PC-3 (cell line): ENCODE measurements at places on chromosomes 6 and 20. TPM values are rescaled to one million over a fixed set of nuclear protein-coding genes. Genes with fewer than 3 reads are reported as not detected.

The ERGIC3 gene
- 284 and 376 TPM in 2 replicates for total RNA-seq

The NFS1 gene
- total RNA-seq: 71.8 and 75.8 TPM in 2 replicates

The TRIM40 gene
- total RNA-seq: not detected in 2 replicates

The POM121L2 gene
- not detected in 2 replicates for total RNA-seq

The TINAG gene
- not detected in 2 replicates for total RNA-seq

The GGT7 gene
- total RNA-seq: 1.5 and 3.2 TPM in 2 replicates

The ELOVL4 gene
- total RNA-seq: 1.1 and 1.6 TPM in 2 replicates

The OR2H1 gene
- not detected in 2 replicates for total RNA-seq

The NKX2-4 gene
- total RNA-seq: not detected in 2 replicates

The POU5F1 gene
- not detected in 2 replicates for total RNA-seq

The ADAM33 gene
- total RNA-seq: 0.11 TPM in 1 of 2 replicates, not detected in the other

The SPEF1 gene
- 2.0 and 2.6 TPM in 2 replicates for total RNA-seq

The HUS1B gene
- 3.1 and 4.2 TPM in 2 replicates for total RNA-seq

The RAET1L gene
- total RNA-seq: 1.1 and 3.6 TPM in 2 replicates

The AKAP12 gene
- 109 and 146 TPM in 2 replicates for total RNA-seq

DNA sequence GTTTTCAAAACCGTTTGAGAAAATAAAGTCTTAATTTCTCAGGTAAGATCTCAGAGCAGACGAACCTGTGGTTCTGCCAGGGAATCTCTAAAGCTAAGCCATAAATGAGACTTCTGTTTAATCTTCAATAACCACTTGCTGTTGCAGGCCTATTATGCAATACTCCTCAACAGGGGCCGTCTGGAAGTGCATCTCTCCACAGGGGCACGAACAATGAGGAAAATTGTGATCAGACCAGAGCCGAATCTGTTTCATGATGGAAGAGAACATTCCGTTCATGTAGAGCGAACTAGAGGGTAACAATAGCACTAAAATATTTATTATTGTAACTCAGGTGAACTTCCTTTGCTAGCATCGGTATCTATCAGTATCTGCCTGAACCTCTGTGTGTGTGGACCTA, 223.7 kb downstream of the ARHGAP18 start:
- no peak for DNase-seq

DNA sequence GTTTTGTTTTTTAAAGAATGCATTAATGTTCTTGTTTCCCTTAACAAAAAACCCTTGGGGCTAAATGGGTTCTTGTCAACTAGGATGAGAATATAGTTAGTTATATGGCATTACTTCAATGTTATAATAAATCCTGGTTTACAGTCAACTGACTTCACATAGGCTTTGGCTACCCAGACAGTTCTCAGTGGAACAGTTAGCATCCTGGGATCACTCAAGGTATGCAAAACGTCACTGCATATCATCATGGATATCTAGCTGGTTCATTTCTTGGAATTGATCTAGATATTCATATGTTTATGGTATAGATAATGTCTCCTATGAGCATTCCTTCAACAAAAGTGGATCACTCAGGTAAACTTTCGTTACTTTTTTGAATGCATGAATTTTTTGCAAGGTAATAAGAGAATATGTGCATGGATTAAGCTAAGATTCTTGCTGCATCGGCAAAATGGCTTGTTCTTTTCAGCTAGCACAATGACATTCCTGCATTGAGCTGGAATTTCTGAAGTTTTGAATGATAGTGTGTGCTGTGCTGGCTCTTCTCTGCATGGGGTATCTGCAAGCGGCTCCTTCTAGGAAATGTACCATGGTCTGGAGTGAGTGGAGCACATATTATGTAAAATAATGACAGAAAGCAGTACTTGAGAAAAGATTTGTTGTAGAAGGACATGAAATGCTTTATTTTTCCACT, 138.9 kb downstream of the ADGRG6 start:
- DNase-seq: no peak

GRCh38 chr6:113437566-113437965, 419.6 kb upstream of the MARCKS start:
- DNase-seq: peak; percentile 9

GRCh38 chr6:3809982-3810381, 39.2 kb upstream of the FAM50B start:
- DNase-seq: no peak

DNA sequence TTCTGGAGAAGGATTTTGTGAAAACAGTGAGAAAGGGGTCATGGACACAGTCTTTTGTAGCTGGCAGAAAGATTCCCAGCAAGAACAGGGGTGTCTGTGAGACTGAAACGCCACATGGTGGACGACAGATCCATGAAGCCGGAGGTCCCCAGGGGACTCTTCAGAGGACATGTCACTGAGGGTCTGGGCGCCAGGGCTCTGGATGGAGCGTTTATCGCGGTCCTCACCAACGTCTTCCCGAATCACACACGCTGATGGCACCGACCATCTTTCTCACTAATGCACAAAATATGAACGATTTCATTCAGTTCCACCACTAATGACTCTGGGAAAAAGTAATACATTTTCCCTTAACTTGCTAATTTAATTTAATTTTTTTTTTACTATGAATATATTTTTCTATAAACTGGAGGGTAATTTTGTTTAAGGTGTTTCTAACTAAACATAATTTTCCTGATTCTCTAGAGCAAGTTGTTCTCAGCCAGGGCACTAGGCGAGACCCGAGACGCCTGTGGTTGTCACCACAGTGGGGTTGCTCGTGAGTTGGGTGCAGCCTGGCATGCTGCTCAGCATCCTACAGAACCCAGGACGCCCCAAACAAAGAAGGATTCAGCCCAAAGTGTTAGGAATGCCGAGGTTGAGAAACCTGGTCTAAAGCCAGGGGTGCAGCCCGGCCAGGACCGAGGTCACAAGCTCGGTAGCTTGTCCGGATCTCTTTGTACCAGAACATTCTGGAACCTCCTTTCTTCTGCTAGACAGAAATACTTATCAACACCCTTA, 306.2 kb downstream of the TAF4 start:
- no peak for DNase-seq

GRCh38 chr6:158322724-158323560, 10.7 kb downstream of the TULP4 start:
- peak; percentile 82 for DNase-seq

DNA sequence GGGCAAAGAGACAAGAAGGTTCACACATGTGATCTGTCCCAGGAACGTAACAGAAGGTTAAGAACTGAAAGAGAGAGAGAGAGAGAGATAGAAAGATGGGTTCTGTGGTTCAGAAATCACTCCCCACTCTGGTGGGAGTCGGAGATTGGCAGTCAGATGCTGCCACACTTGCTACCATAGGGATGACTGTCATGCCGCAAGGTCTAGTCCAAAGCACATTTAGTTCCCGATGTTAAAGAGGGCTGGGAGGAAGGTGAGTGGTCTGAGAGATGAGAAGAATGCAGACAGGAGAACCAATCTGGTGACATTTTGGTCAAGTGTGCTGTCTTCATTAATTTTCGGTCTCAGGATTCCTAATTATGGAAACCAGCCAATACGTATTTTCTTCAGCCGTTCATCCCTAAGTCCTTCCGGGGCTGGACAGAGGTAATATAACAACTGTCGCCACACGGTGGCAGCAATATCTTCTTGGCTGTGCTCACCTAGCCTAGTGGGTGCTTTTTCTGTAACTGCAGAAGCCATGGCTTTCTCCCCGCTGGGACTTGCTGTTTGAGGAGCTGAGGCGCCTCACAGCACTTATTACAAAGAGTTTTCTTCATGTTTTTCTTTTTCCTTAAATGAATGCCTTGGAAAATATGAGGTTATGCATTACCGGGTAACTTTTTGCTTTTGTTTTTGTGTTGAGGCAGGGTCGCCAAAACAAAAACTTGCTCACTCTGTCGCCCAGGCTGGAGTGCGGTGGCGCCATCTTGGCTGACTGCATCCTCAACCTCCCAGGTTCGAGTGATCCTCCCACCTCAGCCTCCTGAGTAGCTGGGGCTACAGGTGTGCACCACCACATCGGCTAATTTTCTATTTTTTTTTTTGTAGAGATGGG, 46.0 kb downstream of the SLC35D3 start:
- DNase-seq: peak; percentile 91

DNA sequence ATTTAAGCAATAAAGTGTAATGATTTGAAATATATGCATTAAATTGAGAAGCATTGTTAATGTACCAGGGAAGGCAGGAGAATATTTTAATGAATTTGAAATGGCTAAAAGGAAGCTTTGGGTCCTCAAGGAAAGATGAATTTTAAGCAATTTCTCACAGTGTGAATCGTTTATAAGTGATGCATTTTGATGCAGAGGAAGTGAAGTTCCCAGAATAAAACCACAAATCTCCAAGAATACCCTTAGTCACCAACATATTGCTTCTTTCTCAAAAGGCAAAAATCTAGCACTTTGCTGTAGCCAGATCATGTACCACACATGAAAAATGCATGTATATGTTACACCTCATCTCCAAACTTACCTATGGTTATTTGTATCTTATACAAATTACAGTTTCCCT, 11.7 kb downstream of the TPD52L1 start:
- DNase-seq: no peak

- DNase-seq: no peak
Measured at GRCh38 chr20:5036828-5037227, 35.5 kb upstream of the SLC23A2 start.

DNA sequence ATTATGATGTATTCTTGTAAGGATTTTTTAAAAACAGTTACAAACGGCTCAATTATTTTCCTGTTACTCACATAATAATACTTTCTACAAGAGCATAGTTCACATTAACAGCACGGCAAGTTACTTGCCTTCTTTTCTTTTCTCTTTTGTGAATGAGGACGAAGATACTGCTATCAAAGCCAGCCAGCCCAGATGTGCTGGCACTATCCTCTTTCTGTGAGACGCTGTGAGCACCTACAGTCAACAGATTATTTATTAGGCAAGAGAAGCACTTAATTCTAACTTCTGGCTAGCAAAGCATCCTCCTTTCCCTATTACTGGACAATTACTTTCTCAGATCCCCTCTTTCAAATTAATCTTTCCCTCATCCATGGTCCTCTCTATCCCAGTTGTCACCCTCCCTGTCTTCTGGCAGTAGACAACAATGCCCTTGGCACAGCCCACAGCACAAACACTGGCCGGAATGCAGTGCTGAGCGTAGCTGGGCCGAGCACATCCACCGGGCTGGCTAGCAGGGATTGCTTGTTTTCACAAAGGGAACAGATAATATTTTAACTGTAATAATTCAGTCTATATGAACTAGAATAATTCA, 262.1 kb downstream of the FOXC1 start:
- no peak for DNase-seq

GRCh38 chr6:159908979-159909378, 18.2 kb downstream of the MAS1 start:
- DNase-seq: no peak

GRCh38 chr20:53306192-53306805, 287.3 kb downstream of the ZNF217 start:
- DNase-seq: no peak

GRCh38 chr6:154233383-154233782, 123.2 kb downstream of the IPCEF1 start:
- DNase-seq: no peak

GRCh38 chr6:52595000-52595795, 18.3 kb upstream of the TRAM2 start:
- DNase-seq: peak; percentile 9

- no peak for DNase-seq
Measured at GRCh38 chr6:30684386-30685156, 1.9 kb downstream of the PPP1R18 start.

- DNase-seq: no peak
Measured at GRCh38 chr20:63155266-63156165, 60.4 kb downstream of the YTHDF1 start.

DNA sequence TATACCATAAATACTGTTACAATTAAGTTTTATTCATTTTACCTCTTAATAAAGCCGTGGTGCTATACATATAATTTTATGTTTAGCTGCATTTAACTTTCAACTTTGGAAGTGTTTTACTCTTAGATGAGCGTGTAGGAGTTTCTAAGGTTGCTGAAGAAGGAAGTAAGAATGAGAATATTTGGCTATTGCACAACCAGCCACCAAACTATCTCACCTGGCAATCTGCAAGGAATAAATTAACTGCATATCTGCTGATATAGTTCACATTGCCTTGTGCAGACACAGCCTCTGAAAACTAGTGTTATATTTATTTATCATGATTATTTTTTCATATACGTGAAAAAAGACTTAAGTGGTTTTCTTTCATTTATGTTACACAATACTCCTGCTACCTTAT, 230.4 kb downstream of the PLCB1 start:
- no peak for DNase-seq

DNA sequence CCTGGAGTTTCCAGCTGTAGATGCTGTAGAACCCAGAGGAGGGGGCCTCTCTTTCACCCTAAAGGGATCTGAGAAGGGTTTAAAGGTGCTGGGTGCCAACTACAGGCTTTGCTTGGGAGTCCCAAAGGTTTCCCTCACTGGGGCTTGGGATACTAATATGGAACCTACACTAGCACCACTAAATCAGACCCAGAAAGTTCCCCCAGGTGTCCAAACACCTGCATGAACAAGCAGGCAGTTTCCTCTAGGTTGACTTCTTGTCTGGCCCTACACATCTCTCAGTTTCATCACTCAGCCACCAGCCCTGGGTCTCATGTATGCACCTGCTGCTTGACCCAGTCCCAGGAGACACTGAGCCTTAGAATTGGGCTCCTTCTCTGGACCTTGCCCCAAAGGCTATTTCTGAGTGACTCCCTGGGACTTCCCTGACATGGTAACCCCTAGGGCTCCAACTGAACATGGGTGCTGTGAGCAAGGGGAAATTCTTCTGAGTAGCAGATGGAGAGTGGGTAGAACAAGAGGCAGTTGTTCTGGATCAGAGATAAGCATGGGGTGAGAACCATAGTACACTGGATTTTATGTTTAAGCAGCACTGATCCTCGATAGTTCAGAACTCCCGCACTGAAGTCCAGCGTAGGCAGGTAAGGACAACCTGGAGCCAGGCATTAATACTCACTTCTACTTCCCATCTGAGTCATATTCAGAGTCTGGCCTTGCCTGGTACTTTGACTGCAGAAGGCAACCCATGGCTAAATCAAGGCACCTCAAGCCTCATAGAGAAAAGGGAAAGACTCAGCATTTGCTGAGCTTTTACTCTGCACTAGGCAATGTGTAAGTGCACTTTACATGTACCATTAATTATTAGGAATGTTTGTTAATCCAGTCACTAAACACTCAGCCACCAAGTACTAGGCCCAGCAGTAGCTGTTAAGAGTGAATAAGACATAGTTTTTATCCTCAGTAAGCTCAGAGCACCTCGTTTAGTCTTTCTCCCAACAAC, 16.8 kb downstream of the BCL2L1 start:
- DNase-seq: peak; percentile 32

- no peak for DNase-seq
Measured at GRCh38 chr20:61638802-61639585, 386.9 kb downstream of the CDH4 start.

GRCh38 chr6:110682460-110682853, 132.8 kb downstream of the CDK19 start:
- peak; percentile 78 for DNase-seq

GRCh38 chr20:47985092-47985850, 200.0 kb upstream of the SULF2 start:
- peak; percentile 77 for DNase-seq

- no peak for DNase-seq
Measured at GRCh38 chr6:109623288-109623687, 67.7 kb downstream of the AK9 start.
